Sciatic nerve (tissue), 2 donors: ENCODE measurements at places on chromosomes 13 and 19. TPM values are rescaled to one million over a fixed set of nuclear protein-coding genes. Genes with fewer than 3 reads are reported as not detected.

DNA sequence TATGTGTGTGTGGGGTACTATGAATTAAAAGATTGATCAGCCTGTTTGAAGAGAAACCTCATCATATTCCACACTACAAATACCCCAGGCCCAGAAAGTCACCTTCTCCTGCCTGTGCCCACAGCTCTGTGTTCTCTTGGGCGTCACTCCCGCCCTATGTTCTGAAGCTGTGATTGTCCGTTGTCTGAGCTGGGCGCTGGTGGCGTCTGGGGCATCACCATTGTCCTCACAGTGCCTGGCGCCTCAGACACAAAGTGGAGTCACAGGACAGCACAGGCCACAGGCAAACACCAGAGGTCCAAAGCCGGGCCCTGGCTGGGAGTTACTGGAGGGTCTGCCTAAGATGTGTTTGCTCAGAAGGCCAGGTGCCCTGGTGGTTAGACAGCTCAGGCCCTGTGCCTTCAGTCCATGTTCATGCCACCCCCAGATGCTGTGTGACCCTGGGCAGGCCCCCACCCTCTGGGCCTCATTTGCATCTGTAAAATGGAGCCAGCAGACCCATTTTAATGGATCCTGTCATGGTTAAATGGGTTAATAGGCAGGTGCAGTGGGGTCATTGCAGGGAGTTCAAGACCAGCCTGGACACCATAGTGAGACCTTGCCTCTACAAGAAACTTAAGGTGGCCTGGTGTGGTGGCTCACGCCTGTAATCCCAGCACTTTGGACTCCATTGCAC is 34.5 kb downstream of the DNM2 start:
- no peak for DNase-seq

DNA sequence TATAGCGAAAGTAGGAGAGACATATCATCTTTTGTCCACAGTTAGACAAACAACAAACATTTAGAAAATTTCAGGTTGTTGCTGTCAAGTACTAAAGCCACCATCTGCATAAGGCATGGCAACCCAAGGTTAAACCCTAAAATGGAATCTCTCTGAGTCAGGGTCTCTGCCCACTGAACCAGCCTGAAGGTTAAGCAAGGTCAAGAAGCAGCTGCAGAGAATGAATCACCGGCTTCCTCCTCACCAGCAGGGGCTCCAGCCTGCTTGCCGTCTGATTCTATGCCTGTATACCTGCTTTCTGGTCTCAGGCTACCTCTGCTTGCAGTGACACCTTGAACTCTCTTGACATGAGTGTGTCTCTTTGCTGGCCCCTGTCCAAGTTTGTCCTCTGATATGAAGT is 726.2 kb upstream of the SGCG start:
- no peak for DNase-seq

DNA sequence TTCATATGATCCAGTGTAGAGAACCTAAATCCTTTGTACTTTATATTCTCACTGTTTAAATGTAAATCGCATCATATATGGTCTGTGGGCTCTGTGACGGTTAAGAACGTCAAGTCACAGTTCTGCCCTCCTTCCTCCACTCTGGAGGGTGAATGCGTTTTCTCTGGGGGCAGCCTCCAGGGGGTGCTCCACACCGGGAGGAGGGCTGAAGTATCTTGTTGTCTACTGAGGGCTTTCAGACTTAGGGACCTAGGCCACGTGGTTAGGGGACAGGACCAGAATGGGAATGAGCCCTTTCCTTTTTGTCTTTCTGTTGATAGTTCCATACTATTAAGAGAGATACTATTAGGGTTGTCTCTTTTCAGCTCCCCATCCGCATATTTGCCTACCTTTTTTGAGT is 504.9 kb downstream of the FGF9 start:
- no peak for DNase-seq

PIK3R2 gene
- total RNA-seq: 19.5 TPM

GJB2 gene
- 6.4 TPM for total RNA-seq

DNA sequence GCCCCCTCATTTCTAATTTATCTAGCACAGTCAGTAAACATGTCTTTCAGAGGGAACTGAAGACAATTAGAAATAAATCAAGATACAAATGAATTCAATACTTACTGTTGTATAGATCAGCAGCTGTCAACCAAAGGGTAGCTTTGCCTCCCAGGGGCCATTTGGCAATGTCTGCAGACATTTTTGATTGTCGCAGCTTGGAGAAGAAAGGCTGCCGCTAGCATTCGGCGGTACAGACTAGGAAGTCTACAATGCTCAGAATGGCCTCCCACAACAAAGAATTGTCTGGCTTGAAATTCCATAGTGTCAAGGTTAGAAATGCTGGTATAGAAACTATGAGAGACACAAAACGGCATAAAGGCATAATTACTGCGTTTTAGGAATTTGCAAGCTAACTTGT is 91.6 kb downstream of the RGCC start:
- DNase-seq: no peak

KIR2DL4 gene
- not detected for total RNA-seq

SIGLEC14 gene
- 4.1 TPM for total RNA-seq

DNA sequence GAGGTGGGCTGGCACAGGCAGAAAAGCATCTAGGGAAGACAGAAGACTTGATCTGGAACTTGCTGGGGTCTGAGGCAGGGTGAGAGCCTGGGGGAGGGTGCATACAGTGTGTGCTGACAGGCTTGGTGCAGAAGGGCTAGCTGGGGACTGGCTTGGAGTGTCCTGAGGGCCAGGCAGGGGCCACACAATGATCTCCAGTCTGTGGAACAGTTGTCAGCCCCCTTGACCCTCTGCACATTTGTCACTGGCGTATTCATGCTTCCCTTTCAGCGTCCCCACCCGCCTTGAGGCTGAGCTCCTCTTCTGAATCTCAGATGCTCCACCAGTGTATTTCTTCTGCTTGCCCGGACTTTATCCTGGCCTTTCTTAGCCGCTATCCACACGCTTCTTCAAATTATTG is 2.8 kb upstream of the MICU2 start:
- DNase-seq: no peak

DNA sequence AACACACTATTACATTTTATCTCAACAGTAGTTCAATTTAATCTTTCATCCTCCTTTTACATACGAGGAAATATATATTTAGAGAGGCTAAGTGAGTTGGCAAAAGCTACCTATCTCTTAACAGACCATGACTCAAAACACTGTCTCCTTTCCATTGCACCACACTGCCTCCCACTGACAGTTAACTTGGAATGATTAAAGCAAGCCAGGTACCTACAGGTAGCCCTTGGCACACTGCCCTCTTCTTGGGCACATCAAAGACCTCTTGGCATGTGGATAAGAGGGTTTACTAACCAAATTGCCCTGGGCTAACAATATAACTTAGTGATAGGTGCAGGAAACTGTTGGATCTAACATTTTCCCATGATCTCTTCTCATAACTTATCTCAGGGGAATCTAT is 1.8 kb downstream of the ABHD13 start:
- DNase-seq: no peak

RTBDN gene
- total RNA-seq: not detected
